Stimulated activated CD4-positive, alpha-beta T cell treated with anti-CD3 and anti-CD28 coated beads, TNF-alpha, amount 100 ng/mL, for 1 hour (primary cell): ENCODE measurements at places on chromosomes 1 and 21.

GRCh38 chr1:224852901-224853568 lies 76.4 kb upstream of the DNAH14 start:
- no peak for DNase-seq

GRCh38 chr1:204491655-204492054 lies 3.0 kb downstream of the PIK3C2B start:
- DNase-seq, result no peak

- DNase-seq, result no peak
Measured at GRCh38 chr1:171912509-171913175, 71.3 kb downstream of the DNM3 start.

DNA sequence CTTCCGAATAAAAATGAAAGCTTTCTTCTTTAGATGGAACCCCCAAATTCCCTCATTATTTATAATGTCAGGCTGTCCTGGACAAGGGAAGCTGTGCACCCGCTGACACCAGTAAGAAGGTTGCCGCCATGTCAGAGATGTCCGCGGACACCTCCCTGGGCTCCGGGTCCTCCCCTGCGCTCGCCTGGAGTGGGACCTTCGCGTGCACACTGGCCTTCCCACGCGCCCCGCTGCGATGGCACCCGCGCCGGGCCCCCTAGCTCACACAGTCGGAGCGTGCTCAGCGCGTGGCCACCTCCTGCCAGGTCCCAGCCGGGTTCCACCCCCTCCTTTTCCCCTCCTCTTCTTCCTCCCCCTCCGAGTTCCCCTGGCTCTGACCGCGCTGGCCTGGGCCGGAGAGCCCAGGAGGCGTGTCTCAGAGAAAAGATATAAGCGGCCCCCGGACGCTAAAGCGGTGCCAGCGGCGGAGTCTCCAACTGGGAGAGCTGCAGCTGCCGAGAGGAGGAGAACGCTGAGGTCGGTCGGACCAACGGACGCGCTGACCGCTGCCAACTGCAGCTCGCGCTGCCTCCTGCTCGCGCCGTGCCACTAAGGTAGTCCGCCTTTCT lies at the start of gene G0S2:
Gene G0S2 (plus strand): TSS at position 456 of the 608 bp plus-strand sequence. CDS start 273 bp downstream, outside the sequence.
- DNase-seq, result no peak

DNA sequence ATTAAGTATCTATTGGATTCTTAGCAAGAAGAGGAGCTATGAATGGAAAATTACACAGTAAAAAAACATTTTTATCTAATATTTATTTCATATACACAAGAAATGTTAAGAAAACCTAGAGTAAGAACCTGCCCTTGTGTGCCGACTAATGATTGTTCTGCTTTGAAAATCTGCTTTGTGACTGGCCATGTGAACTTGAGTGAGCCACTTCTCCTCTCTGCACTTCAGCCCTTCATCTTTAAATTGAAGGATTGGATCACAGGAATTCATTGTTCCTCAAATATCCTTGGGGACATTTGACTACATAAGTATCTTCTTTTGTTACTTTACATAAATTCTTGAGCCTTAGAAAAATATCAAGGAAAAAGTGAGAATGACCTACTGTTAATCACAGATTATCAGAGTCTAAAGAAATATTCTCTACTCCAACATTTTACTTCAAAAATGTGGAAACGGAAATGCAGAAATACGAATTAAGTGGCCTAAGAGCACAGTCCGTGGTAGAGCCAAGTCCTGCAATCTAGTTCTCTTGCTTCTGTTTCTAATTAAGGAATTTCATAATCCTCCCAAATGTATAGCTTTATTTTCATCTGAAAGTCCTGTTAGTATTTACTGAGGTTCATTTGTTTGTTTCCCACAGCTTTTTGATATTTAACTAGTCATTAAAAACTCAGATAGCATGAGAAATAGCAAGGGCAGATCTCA lies 46.3 kb upstream of the SAMSN1 start:
- no peak for DNase-seq

DNA sequence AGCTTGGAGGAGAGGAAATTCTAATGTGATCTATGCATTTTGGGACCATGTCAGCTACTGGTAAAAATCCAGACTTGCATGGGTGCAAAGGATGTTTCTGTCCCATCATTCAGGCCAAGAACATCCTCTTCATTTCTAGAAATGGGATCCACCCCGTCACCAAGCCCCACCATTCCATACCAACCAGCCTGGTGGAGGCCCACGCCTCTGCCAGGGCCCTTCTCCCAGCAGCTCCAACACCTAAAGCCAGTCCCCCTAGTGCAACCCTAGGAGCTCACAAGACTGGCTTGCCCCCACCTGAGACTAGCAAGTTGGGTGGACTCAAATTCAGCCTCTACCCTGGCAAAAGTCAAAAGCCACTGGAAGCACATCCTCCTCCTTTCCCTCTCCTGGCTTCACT lies 1.9 kb downstream of the ARHGEF11 start:
- no peak for DNase-seq

GRCh38 chr1:233884461-233885151 lies 19.9 kb upstream of the SLC35F3 start:
- no peak for DNase-seq

- no peak for DNase-seq
Measured at GRCh38 chr1:207058252-207058651, 5.2 kb downstream of the PFKFB2 start.

GRCh38 chr1:58264462-58264861 lies 282.1 kb downstream of the OMA1 start:
- no peak for DNase-seq

DNA sequence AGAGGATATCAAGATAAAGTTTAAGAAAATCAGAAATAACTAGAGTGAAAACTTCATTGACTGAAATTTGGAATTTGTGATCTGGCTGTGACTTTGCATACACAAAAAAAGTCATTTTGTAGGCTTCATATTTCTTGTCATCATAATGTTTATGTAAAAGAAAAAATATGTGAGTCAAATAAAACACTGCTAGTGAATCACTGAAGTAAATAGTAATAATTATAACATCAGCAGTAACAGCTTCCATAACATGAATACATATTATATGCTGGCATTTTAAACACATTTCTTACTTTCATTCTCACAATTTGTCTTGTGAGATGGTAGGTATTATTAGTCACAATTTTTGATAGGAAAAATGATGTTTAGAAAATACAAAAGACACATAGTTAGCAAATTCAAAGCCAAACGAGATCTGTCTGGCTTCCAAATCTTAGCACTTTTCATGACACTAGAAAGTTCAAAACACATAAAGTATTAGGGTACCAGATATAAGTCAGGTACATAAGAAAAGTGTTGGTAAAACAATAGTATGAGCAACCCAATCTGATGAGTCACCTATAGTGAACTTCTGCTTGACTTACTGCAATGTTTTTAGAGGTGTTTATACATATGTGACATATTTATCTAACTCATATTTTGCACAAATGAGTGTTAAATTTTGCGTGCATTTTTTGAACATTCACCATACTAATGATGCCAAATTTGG lies 241.0 kb upstream of the SNX7 start:
- DNase-seq, result no peak

- DNase-seq, result no peak
Measured at GRCh38 chr1:88455621-88456256, 228.3 kb upstream of the PKN2 start.

DNA sequence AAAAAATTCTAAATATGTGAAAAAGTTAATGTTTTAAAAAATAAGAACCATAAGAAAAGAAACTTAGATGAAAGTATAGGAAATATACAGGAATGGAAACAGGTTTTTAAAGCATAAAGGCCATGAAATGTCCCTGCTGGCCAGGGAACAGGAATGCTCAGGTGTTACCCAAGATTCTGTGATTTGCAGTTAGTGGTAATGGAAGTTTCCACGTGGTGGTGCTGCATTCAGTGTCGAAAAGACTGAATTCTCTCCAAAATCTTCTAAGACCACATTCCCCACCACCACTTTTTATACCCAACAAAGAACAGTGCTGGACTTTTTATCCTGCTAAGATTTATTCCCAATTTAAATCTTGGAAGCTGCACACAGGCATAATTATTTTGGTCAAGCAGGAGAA lies 126.2 kb downstream of the PRRX1 start:
- DNase-seq, result no peak

DNA sequence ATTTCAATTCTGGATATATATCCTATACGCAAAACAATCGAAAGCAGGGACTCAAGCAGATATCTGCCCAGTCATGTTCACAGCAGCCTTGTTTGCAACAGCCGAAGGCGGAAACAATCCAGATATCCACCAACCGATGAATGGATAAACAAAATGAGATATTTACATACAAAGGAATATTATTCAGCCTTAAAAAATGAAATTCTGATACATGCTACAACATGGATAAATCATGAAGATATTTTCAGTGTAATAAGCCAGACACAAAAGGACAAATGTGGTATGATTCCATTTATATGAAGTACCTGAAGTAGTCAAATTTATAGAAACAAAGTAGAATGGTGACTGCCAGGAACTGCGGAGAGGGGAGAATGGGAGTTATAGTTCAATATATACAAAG lies 15.6 kb downstream of the GATAD2B start:
- no peak for DNase-seq

GRCh38 chr1:156908541-156908940 lies 11.9 kb upstream of the LRRC71 start:
- DNase-seq, result no peak

DNA sequence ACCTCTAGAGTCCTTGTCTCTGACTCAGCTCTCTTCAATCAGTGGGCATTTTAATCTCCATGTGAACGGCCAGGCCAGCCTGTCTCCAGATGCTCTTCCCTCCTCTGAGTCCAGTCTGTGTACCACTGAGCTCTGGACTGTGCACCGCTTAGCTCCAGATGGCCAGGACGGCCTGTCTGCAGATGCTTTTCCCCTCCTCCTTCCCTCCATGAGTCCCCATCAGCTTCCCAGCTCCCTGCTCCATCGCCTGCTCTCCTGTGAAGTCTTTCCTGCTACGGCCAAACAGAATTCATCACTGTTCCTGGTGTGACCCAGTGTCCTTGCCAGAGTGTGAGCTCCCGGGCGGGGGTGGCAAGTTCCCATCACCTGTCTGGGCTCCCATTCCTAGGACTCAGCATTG lies 42.0 kb downstream of the STUM start:
- DNase-seq, result no peak
